Naive B cell (primary cell): ENCODE measurements at places on chromosomes 3 and 15. TPM values are rescaled to one million over a fixed set of nuclear protein-coding genes. Genes with fewer than 3 reads are reported as not detected.

The CPLX3 gene
- polyA plus RNA-seq, result not detected

- no peak for DNase-seq
- no peak overlapping the region for H3K4me3 ChIP-seq
- H3K36me3 ChIP-seq, result no peaks in the 10 kb centered on the region
- no peaks in the 10 kb centered on the region for H3K27me3 ChIP-seq
- H3K4me1 ChIP-seq, result no peaks in the 10 kb centered on the region
Measured at GRCh38 chr3:61594144-61594963, 33.0 kb downstream of the PTPRG start.

DNA sequence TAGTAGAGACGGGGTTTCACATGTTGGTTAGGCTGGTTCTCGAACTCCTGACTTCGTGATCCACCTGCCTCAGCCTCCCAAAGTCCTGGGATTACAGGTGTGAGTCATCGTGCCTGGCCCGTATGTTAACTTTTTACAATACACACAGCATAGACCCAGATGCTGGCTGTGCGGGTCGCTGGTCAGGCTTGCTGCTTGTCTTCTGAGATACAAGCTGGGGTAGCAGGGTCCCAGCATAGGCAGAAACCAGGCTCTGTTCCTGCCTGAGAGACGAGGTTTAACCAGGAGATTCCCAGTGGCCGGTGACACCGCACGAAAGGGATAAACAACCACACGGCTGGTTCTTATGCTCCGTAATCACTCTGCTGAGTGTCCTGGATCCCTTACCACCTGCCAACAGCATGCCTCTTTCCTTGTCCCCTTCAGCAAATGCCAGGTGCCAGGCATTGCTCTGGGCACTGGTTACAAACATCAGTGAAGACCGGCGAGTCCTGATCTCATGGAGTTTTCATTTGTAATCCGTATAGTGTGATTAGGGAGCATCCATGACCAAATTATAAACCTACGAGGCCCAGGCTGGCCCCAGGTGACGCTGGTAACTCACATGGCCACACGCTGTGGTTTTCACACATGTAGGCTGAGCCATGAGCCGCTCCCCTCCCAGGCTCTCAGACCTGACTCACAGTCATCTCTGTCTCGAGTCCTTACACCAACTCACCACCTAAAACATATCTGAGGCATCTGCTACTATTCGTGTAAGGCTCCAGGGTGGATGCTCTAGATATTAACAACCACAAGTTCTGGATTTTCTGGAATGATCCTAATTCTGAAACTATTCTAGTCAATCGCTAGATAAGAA, 125.7 kb downstream of the PDZRN3 start:
- H3K27ac ChIP-seq, result no peak overlapping the region
- peaks cover 23% of the 10 kb centered on the region for H3K27me3 ChIP-seq
- DNase-seq, result no peak
- H3K4me1 ChIP-seq, result no peaks in the 10 kb centered on the region

GRCh38 chr15:60118146-60118545, 114.0 kb downstream of the FOXB1 start:
- no peak for DNase-seq
- H3K27me3 ChIP-seq, result peaks cover 3% of the 10 kb centered on the region
- H3K4me1 ChIP-seq, result no peaks in the 10 kb centered on the region
- no peaks in the 10 kb centered on the region for H3K36me3 ChIP-seq
- no peak overlapping the region for H3K4me3 ChIP-seq

DNA sequence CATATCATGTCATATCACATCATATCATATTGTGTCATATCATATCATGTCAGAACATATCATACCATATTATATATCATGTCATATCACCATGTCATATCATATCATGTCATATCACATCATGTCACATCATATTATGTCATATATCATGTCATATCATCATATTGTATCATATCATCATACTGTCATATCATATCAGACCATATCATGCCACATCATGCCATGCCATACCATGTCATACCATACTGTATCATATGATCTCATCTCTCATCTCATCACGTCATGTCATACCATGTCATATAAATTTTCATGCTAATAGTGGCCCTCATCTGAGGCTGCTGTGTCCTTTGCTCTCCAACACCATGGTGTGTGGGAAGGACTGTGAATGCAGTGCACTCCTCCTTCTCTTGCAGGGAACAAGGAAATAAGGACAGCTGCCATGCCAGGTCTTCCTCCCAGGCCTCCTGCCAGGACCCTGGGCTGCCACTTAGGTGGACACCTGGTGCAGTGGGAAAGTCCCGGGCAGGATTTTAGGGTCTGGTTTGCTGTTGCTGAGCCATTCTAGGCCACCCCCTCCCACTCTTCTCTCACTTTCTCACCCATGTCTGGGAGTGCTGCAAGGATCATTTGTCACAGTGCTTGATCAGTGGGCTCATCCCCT, 72.4 kb upstream of the TRPM1 start:
- H3K4me1 ChIP-seq, result peaks cover 16% of the 10 kb centered on the region
- H3K4me3 ChIP-seq, result no peak overlapping the region
- no peaks in the 10 kb centered on the region for H3K27me3 ChIP-seq
- H3K36me3 ChIP-seq, result no peaks in the 10 kb centered on the region
- no peak overlapping the region for H3K27ac ChIP-seq

The HIGD2B gene
- polyA plus RNA-seq, result not detected

The RNF168 gene
- polyA plus RNA-seq, result 7.9 TPM

GRCh38 chr15:28005004-28005527, 94.0 kb downstream of the OCA2 start:
- H3K4me1 ChIP-seq, result no peaks in the 10 kb centered on the region
- H3K27ac ChIP-seq, result peak overlapping the region; percentile 9
- H3K36me3 ChIP-seq, result peaks cover 14% of the 10 kb centered on the region
- no peak for DNase-seq
- no peak overlapping the region for H3K4me3 ChIP-seq

- DNase-seq, result no peak
- H3K4me3 ChIP-seq, result no peak overlapping the region
- no peaks in the 10 kb centered on the region for H3K27me3 ChIP-seq
- H3K4me1 ChIP-seq, result peaks cover 12% of the 10 kb centered on the region
- H3K36me3 ChIP-seq, result no peaks in the 10 kb centered on the region
Measured at GRCh38 chr3:58004973-58005372, 3.2 kb upstream of the FLNB start.

DNA sequence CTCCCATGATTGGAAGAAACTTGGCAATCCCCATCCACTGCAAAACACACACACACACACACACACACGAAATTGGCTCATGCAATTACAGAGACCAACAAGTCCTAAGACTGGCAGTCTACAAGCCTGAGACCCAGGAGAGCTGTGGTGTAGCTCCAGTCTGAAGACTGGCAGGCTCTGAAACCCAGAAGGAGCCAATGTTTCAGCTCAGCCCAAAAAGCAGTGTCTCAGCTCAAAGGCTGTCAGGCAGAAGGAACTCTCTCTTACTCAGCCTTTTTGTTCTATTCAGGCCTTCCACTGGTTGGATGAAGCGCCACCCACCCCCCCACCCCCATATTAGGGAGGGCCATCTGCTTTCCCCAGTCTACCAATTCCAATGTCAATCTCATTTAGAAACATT, 32.1 kb downstream of the MESD start:
- H3K27me3 ChIP-seq, result no peaks in the 10 kb centered on the region
- no peak for DNase-seq
- H3K4me1 ChIP-seq, result peaks cover 10% of the 10 kb centered on the region
- peak overlapping the region; percentile 3 for H3K27ac ChIP-seq
- no peak overlapping the region for H3K4me3 ChIP-seq

GRCh38 chr15:88243895-88244787, 12.4 kb downstream of the NTRK3 start:
- peaks cover 7% of the 10 kb centered on the region for H3K4me1 ChIP-seq
- H3K27me3 ChIP-seq, result peaks cover 24% of the 10 kb centered on the region
- no peak overlapping the region for H3K27ac ChIP-seq
- H3K4me3 ChIP-seq, result no peak overlapping the region
- no peaks in the 10 kb centered on the region for H3K36me3 ChIP-seq

The KCNH8 gene
- 3.5 TPM for polyA plus RNA-seq

DNA sequence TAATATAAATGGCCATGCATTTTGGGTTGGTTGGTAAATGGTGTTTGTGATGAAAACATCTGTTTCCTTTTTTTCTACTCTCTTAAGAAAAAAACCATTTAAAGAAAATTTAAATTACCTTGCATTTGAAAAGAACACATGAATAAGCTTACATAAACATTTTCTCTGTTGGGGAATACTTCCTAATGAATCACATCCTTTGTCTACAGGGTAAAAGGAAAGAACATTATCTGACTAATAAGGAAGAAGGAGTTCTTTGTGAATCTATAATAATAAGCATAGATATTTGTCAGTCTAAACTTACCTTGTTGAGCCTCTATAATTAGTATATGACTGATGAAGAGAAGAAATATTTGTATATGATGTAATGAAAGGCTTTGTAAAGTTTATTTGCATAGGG, 254.1 kb upstream of the ZNF717 start:
- H3K4me3 ChIP-seq, result no peak overlapping the region
- no peak for DNase-seq
- no peaks in the 10 kb centered on the region for H3K27me3 ChIP-seq
- H3K27ac ChIP-seq, result no peak overlapping the region

DNA sequence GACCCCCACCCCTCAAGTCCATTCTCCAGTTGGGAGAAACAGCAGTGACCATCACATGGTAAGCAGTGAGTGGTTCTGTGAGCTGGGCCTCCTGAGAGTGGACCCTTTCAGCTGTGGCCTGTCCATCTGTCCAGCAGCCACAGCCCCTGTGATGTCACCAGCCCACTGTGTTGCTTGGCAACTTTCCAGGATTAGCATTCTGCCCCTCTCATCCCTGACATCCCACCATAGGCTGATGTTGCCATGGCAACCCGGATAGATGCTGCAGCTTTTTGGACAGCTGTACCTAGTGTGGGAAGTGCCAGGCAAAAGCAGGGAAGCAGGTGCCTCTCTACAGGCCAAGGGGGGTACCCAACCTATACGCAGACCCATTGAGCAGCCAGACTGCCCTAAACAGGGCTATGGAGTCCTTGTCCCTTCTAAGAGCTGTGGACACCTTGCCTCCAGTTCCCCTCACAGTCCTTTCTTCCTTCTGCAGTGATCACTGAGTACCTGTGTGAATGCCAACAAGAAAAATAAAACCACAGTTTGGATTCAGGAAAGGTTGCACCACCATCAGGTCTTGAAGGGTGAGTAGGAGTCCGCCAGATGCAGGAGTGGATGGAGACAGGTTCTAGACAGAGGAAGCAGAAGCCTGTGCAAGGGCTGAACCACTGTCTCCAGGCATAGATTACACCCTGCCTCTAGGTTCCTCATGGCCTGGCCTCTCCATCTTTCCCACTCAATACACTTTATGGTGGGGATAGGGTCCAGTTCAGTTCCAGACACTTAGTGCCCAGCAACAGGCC, at the start of gene DNAH1:
TSS of gene DNAH1 (plus strand) at position 343 of the 788 bp plus-strand sequence. CDS start 6,124 bp downstream, outside the sequence.
- no peaks in the 10 kb centered on the region for H3K27me3 ChIP-seq
- DNase-seq, result no peak
- peaks cover 40% of the 10 kb centered on the region for H3K4me1 ChIP-seq
- no peak within 1 kb of the TSS for H3K4me3 ChIP-seq

The SNX22 gene
- polyA plus RNA-seq, result 59.9 TPM

DNA sequence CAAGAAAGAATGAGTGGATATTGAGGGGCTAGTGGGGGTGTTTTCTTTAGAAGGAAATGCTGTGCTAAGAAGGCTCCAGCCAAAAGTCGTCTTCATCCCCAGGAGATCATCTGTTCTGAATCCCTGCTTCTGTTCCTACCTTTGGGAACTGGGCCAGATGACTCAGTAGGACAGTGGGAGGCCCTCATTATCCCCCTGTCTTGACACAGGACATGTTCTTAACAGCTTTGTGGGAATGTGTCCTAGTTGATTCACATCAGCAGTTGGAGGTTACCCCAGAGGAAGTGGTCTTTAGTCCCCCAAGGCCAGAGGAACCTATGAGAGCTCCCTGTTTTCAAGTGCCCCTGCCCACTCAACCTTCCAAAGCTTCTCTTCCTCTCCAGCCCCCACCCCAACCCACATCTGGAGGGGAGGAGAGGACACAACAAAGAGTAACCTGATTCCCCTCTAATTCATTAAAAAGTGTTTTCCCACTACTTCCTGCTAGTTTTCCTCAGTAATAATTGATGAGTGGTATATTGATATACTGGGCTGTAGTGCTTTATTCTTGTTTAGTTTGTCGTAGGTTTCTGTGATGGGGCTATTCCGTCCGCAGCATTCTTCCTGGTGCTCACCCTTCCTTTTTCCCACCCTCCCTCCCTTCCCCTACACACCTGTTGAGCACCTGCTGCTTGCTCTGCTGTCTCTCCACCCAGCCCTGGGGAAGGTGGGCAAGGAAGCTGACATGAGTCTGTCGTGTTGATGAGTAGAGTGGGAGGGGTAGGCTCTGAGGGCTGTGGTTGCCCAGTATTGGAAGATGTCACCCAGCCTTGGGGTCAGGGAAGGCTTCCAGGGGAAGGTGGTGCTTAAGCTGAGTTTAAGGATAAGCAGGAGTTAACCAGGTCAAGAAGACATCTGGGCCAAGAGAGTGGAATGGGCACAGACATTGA, 9.3 kb downstream of the PXYLP1 start:
- no peaks in the 10 kb centered on the region for H3K4me1 ChIP-seq
- H3K27me3 ChIP-seq, result no peaks in the 10 kb centered on the region
- no peak for DNase-seq
- no peak overlapping the region for H3K27ac ChIP-seq

DNA sequence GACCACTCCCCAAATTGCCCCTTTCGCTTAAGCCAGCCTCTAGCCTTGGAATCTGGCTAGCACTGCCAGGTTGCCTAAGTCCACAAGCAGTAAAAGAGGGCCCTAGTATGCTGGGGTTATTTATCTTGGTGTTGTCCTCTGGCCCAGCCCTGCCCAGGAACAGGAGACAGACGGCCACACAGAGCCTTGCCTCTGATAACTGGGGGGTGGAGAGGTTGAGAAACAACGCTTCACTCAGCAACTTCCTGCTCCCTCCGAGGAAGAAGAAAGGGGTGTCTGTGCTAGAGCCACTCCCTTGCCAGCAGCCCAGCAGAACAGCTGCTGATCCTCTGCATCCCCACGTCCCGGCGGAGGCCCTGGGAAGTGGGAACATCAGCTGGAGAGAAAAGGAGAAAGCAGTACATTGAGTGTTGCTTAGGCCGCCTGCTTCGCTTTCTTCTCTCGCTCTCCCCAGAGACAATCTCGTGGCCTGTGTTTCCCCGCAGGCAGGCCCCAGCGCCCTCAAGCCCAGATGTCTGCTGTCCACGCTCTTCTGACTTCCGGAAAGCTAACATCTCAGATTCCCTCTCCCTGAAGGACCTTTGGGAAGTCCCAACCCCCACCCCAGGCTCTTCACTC, 22.6 kb upstream of the C3orf70 start:
- DNase-seq, result no peak
- H3K4me1 ChIP-seq, result peaks cover 11% of the 10 kb centered on the region
